ENCODE measurements at places on chromosomes 6 and 20.

GRCh38 chr20:52231230-52231746 is 39.7 kb upstream of the ZFP64 start:
- no peak for DNase-seq

- no peak for DNase-seq
Observed at GRCh38 chr6:166623318-166623717, 3.7 kb downstream of the RPS6KA2 start.

DNA sequence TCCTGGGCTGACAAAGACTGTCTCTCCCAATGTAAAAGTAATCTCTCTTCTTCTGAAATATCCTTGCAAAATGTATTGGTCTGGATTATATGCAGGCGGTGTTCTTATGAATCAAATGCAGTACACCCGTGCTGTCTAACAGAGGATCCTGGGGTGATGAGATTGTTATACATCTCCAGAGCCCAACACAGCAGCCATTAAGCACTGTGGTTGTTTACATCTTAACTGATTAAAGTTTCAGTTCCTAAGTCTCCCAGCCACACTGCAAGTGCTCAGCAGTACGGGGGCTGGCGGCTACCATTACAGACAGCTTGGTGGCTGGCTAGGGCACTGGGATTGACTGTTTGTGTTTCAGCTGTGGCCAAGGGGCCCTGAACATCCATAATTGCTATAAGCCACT is 7.0 kb downstream of the UNC93A start:
- no peak for DNase-seq

GRCh38 chr6:90136837-90137568 is 159.6 kb downstream of the BACH2 start:
- DNase-seq = no peak

DNA sequence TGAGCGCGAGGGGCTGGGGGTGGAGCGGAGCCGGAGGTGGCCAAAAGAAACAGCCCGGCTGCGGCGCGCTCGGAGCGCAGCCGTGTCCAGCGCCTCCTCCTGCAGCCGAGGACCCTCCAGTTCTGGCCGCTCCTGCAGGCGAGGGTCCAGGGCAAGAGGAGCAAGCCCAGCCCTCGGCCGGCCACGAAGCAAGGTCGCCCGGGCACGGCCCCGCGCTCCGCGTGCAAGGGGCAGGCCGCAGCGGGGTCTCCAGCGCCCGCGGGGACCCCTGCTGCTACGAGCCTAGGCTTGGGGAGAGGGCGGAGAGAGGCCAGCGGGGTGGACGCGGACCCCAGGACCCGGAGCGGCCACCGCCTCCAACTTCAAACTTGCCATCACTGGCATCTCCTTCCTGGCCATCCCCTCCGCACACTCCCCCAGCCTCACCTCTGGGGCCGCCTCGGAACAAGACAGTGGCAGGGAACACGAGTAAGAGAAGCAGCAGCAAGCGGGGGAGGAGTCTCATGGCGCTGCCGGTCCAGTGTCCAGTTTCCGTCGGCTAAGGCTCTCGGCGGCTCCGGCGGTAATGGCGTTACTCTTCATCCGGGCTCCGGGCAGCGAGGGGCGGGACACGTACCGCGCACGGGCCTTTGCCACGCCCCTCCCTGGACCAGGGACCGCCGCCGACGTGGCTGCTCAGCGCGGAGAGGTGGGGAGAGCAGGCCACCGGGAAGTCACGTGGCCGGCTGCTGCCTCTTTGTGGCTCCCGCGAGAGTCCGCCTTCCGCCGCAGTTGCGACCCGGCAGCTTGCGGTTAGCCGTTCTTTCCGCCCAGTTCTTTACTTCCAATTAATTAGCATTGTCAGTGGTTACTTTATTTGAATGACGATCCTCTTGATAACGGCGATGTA is at the start of gene SSR1:
SSR1 (minus strand) TSS at position 584 of the 889 bp plus-strand sequence; CDS start at position 505, 79 bp downstream.
- DNase-seq = peak; percentile 96

GRCh38 chr20:62068997-62069396 is 3.3 kb upstream of the TAF4 start:
- DNase-seq = no peak

GRCh38 chr6:157461000-157461915 is 80.3 kb downstream of the ZDHHC14 start:
- no peak for DNase-seq

DNA sequence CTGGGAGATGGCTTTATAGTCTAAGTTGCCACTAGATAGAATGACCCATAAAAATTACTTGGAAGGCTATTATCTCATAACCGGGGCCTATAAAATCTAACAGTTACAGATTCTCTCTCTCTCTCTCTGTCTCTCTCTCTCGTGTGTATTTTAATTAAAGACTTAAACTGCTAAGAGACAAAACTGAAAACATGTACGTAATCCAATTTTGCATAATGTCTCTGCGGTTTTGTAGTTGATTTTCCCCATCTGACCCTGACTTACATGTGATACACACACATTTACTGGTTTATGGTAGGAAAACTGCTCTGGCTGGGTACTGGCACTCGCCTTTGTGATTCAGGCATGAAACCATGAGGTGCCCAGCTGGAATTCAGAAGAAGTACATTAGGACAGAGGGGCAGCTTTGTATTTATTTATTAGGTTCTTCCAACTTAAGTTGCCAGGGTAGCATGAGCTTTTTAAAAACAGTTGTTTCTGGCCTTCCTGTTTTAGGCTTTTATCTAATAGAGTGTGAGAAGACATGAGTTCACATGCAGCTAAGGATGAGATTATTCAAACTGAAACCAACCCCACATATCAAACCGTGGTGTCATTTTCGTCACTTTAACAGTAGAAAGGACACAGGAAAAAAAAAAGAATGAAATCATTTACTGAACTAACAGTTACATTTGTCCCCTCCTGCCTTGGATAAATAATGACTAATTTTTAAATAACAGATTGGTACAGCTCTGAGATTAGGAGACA is 182.5 kb downstream of the GMPR start:
- DNase-seq = no peak

DNA sequence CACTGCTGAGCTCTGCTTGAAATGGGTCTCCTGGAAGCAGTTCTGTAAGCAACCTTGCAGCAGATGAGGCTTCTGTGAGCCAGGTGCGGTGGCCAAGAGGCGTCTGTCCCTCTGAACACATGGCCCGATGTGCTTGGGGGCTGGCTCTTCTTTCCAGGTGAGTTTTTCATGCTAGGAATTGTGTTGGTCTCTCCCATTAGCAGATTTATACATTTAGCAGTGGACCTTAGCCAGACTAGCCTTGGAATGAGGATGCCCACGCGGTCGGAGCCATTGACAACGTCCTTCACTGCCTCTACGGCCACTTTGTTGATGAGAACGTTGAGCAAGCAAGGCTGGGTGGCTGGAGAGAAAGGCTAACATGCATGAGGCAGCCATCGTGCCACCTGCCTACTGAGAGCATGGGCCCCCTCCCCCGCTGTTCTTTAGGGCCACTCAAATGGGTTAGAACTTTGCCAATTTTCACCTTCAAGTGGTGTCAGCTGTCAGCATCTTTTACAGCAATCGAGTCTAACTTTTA is 33.5 kb downstream of the ERMARD start:
- no peak for DNase-seq

GRCh38 chr6:160396292-160396691 is 48.1 kb downstream of the SLC22A3 start:
- no peak for DNase-seq

DNA sequence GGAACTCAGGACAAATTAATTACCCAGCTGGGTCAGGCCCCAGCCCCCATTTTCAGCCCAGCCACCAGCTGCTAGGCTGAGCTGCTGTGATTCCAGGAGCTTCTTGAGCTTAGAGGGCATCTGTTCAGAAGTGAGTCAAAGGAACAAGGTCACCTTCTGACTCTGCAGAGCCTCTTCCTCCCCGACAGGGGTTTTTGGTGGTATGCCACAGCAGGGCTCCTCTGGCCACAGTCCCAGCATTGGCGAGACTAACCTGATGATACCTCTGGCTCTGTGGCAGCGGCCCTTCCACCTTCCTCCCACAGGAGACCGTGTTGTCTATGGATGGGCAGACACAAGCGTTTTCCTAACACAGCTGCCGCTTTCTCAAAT is 39.7 kb downstream of the ZC3H12D start:
- no peak for DNase-seq

- DNase-seq = no peak
Observed at GRCh38 chr6:137571854-137572253, 77.7 kb upstream of the OLIG3 start.

GRCh38 chr6:111591370-111591900 is 14.2 kb downstream of the TRAF3IP2 start:
- no peak for DNase-seq

- DNase-seq = no peak
Observed at GRCh38 chr6:149065658-149066556, 251.6 kb upstream of the TAB2 start.

DNA sequence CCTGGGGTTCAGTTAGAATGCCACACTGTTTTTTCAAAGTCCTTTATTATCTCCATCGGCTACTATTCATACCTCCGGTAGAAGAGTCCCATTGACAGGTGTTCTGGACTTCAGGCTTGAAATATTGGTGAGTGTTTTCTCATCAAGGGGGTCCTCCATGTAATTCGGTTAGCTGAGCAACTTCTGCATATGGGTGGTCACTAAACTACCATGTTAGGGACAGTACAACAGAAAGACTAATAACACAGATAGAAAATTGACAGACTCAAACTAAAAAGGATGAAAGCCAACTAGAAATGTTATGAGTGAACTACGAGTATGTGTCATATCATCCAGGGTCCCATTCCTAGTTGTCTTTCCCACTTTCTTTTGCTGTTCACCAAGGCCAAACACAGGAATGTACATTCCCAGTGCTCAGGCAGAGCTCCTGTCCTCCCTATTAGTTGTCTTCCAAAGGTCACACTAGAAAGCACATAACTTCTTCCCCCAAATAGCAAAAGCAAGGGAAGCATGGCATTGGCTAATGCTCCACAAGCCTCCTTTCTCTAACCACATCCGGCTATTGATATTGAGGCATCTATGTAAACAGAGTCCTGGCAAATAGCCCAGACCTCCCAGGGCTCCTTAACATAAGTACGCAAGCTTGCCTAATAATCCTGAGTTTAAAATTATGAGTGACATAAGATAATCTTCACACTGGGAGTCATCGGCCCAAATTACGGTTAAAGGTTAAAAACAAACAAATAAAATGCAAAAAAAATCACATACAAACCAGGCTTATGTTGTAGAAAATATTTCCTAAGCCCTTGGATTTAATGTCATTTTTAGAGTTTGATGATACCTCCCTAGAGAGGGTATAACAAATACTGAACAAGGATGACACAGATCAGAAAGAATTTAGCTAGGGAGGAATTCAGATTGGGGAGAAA is 13.2 kb downstream of the CCN2 start:
- no peak for DNase-seq

DNA sequence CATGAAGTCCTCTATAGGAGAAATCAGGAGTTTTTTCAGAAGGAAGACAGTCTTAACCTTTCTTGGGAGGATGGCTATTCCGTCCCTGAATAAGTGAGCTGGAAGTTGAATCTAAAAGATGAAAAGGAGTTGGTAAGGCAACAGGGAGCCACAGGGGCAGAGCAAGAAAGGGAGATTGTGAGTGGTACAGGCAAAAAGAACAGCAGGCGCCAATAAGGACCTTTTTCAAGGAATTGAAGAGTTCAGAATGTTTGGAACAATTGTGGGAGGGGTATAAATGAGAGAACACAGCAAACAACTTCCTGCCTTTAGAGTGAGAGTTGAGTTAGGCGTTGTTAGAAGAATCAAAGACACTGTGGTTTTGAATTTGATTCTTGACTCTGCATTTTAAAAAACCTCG is 1003.7 kb downstream of the EPHA7 start:
- no peak for DNase-seq

DNA sequence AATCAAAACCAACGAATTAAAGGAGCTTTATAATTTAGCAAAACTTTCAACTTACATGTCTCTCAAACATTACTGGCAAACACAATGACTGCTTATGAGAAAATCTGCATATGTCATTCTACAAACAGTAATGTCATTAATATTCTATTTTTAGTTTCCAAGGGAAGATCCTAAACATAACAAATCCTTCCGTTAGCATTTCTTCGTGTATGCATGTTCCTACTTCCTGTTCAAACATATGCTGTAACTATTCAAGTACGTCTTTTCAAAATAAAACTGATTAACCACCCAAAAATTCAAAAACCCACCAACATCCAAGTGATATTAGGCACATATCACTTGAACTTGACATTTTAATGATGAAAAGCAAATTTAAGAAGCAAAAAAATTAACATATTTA is 131.3 kb downstream of the HACE1 start:
- DNase-seq = no peak

DNA sequence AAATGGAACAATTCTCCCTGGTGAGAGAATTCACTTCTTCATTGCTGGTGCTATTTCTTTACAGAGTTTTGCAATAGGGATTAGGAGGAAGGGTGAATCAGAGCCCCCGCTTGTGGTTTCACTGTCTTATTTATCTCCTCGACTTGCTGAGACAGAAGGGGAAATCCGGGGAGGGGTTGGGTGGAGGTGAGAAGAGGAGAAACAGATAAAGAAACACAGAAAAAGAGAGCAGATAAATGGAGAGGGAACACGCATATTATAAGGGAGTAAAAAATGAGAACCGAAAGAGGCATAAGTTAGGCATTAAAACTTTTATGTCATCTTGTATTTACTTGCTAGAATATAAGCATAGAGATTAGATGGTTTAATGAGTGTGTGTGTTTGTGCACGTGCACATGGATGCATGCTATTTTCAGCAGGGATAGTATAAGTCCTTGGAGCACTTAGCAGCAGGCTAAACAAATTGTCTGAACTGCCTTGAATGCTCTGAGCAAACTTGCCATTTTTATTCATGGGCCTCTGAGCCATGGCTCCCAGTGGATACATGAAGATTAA is 105.0 kb downstream of the OLIG3 start:
- no peak for DNase-seq

DNA sequence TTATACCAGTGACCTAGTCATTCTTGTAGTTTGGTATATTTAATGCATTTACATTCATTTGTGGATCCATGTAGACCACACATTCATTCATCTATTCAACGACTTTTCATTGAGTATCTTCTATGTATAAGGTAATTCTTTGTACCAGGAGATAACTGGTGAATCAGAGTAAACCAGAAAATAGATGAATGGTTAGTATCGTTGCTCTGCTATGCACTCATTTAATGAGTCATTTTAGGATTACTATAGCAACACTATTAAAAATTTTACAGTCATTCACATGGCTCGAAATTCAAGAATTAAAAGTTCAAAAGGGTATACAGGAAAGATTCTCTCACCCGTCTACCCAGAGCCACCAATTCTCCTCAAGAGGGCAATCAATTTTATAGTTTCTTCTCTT is 26.8 kb downstream of the DOK5 start:
- no peak for DNase-seq

GRCh38 chr20:57777911-57778310 is 68.1 kb upstream of the PMEPA1 start:
- no peak for DNase-seq

- no peak for DNase-seq
Observed at GRCh38 chr6:747921-748320, 55.0 kb upstream of the EXOC2 start.

DNA sequence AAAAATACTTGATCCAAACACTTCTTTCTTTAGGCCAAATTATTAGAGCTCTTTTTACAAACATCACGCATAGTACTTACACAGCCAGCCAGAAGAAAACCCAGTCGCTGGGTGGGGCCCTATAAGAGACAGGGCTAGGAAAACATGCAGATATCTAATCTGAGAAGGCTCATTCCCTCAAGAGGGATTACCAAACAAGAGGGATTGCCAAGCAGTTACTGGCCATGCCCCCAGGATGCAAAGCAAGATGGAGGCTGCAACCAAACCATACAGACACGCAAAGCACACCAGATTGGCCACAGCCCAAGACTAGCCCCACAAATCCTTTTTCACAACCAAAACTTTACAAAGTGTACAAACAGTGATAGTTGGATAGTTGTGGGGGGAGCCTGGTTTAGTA is 1235.4 kb upstream of the GJE1 start:
- no peak for DNase-seq
